ENCODE measurements at places on chromosomes 7 and 10.

- peak; percentile 11 for DNase-seq
These were observed 24.1 kb downstream of the PDSS1 start for GRCh38 chr10:26721561-26721960.

- no peak for DNase-seq
These were observed 42.4 kb downstream of the P4HA1 start for GRCh38 chr10:73054286-73054685.

GRCh38 chr10:17074541-17074847 lies 55.1 kb downstream of the CUBN start:
- no peak for DNase-seq

DNA sequence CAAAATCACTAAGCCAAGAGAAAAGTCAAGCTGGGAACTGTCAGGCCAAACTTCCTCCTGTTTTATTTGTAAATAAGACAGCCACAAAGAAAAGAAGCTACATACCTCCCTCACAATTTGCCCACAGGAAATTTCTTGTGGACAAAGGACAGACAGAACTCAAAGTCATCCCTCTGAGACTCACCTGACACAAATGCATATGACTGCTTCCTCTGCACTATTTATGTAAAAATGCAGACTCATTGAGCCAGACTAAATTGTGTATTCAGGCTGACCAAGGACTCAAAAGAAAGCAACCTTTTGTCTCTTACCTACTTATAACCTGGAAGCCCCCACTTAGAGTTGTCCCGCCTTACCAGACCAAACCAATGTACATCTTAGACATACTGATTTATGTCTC lies 11.8 kb downstream of the TOMM7 start:
- DNase-seq, result no peak

- no peak for DNase-seq
These were observed 17.9 kb downstream of the PRKCQ start for GRCh38 chr10:6562221-6562620.

DNA sequence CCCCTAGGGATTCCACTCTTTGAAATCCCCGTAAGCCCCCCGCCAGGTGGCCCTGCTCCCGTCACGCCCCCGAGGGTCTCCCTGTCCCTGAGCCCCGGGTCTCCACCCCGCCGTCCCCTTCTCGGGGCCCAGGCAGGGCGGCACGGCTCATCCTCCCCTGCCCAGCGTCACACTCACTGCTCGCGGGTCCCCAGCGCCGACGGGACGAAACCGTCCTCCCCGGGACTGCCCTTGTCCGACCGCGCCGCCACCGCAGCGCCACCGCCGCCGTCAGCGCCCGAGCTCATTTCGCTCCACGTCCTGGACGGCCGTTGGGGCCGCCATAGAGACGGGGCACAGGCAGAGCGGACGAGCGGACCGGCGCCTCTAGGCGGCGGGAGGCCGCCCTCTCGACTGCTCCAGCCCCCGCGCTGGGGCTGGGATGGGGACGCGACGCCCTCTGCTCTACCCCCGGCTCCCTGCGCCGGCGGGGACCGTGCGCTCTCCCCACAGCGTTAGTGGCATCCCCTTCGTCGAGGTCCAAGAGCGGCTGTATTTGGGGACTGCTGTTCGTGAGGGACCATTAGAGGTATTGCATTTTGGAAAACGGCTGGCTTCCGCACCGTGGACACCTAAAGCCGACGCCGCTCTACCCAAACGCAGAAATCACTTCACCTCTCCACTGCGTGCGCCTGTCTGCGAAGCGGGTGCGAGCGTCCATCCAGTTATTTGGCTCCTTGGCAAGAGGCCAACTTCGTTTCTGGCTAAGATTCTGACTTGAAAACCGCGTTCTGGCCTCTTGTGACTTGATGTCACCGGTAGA lies at the start of gene EEF1AKMT2:
Gene EEF1AKMT2, minus strand, starts transcription at position 341 of the 802 bp plus-strand sequence. Its CDS starts 54 bp downstream, at position 287.
- peak; percentile 75 for DNase-seq

DNA sequence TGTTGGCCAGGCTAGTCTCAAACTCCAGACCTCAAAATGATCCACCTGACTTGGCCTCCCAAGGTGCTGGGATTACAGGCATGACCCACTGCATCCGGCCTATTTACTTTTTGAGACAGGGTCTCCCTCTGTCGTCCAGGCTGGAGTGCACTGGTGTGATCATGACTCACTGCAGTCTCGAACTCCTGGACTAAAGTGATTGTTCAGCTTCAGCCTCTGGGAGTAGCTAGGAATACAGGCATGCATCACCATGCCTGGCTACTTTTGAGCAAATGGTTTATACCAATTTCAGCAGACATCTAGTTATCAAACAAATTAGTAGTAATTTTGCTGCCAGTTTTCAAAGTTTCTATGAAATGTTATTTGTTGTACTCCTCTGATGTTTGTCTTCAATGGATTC lies 2.2 kb upstream of the WAC start:
- no peak for DNase-seq

DNA sequence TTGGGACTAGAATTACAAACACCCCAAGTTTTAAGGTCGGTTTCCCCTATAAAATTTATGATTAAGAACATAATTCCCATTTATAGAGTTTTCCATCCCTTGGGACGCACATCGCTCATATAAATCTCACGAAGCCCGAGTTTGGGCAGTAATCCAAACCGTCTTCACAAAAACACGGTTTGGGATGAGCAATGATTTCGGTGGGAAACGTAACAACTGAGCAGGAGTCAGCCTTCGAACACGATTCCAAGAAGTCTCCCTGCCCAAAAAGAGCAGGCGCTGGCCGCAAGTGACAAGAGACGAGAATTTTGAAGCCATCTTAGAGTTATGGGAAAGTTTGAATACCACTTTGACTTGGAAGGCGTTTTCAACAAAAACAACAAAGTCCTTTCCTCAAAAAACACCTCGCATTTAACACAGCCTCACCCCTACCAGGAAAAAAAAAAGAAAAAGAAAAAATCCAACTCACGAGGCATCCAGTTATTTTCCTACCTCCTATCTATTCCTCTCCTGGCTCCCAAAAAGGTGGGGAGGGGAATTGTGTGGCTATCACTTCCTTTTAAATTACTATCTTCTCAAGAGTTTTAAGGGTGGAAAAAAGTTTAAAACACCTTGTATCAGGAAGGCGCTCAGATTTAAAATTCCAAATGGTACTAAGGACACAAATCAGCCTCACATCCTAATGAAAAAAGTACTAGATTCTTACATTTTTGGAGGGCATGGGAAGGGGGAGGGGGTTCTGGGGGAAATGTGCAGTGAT lies 1.6 kb downstream of the SEPHS1 start:
- DNase-seq, result no peak

DNA sequence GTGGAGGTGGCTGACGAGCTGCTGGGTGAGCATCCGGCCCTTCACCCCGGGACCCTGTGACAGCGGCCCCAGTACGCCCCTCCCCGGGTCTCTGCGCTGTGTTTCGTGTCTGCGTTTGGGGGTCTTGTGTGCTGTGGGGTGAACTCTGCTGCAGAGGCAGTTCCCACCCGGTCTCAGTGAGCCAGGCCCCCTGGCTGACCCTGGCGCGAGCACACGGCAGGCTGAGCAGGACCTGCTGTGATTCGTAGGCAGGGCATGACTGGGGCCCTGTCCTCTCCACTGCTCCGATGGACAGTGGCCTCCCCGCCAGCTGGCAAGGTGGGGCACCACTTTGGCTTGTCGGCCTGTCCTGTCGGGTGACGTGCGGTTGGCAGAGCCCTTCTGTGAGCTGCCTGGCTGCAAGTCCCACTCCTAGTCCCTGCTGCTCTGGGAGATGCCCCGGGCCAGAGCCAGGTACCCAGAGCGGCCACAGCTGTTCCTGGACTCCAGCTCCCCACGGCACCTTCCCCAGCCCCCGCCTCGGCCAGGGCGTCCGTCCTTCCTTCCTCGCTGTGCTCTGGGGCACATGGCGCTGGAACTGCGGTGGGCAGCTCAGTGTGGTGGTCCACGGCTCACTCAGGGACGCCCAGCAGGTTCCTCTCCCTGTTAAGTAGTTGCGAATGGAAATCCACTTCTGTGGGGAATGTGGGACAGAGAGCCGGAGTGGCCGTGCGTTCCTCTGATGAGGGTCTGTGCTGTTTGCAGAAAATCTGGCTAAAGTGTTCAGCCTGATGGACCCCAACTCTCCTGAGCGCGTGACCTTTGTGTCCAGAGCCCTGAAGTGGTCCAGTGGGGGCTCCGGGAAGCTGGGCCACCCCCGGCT lies 10.5 kb downstream of the GET4 start:
- no peak for DNase-seq

DNA sequence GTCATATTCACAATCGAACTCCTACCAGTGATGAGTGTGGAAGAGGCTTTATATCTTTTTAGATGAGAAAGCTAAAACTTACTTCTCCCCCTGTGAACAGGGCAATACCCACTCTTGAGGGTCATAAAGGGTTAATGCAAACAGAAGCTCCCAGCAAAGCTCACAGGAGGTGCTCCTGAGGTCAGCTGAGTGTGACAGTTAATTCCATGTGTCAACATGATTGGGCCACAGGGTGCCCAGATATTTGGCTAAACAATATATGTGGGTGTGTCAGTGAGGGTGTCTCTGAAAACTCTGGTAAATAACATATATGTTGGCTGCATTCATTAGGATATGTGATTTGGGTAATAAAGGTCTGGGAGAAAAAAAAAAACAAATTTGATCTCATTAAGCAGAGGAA lies 86.0 kb downstream of the HIP1 start:
- no peak for DNase-seq

DNA sequence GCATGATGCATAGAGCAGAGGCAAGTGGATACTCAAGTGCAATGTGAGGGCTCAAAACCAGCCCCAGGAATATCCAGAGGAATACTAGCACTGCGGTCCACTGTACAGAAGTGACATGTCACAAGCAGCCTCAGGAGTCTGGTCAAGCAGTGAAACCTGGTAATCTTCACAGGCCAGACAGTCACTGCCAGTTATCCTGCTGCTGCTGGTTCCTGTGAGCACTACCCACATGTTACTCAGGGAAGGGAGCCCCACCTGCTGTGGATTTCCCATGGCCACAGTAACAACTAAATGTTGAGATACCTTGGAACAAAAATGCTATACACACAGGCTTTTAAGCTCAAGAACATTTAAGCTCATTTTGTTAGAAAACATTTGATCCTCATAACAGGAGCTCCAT lies 103.0 kb downstream of the RNF133 start:
- DNase-seq, result no peak

DNA sequence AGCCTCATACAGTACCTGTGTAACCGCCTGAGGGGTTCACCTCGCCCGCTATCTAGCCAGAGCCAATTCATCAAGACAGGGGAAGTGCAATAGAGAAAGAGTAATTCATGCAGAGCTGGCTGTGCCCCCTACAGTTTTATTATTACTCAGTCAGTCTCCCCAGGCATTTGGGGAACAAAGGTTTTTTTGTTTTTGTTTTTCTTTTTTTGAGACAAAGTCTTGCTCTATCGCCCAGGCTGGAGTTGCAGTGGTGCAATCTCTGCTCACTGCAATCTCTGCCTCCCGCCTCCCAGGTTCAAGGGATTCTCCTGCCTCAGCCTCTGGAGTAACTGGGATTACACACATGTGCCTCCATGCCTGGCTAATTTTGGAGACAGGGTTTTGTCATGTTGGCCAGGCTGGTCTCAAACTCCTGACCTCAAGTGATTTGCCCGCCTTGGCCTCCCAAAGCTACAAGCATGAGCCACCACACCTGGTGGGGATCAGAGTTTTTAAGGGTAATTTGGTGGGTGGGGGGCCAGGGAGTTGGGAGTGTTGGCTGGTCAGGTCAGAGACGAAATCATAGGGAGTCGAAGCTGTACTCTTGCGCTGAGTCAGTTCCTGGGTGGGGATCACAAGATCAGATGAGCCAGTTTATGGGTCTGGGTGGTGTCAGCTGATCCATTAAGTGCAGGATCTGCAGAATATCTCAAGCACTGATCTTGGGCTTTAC lies 116.5 kb downstream of the MARCHF5 start:
- DNase-seq, result no peak

- no peak for DNase-seq
These were observed 2.9 kb upstream of the AKR1C8 start for GRCh38 chr10:5187867-5188266.

GRCh38 chr7:47211519-47211973 lies 370.4 kb downstream of the TNS3 start:
- DNase-seq, result no peak

- DNase-seq, result peak; percentile 75
These were observed 89.2 kb downstream of the PAXIP1 start for GRCh38 chr7:154913638-154914307.

- no peak for DNase-seq
These were observed 3.8 kb downstream of the MACC1 start for GRCh38 chr7:20213378-20213777.

GRCh38 chr10:95558593-95559320 lies 2.4 kb downstream of the SORBS1 start:
- DNase-seq, result no peak

DNA sequence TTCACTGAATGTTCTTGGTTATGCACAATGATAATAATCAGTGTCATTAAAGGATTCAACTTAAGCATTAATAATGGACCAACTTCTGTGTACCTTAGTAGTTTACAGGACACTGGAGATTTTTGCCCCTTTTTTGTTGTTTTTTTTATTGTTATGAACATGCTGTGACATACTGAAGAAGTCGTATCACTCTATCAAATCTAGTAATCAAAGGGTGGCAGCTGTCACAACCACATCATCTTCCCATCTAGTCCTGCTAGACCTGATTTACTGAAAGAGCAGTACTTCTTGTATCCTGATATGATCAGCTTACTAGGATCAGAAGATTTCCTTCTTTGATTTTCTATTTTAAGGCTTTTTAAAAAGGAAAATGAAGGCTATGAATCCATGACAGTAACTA lies 504.6 kb upstream of the CELF2 start:
- DNase-seq, result no peak

GRCh38 chr7:19404912-19405329 lies 259.7 kb upstream of the FERD3L start:
- DNase-seq, result no peak

DNA sequence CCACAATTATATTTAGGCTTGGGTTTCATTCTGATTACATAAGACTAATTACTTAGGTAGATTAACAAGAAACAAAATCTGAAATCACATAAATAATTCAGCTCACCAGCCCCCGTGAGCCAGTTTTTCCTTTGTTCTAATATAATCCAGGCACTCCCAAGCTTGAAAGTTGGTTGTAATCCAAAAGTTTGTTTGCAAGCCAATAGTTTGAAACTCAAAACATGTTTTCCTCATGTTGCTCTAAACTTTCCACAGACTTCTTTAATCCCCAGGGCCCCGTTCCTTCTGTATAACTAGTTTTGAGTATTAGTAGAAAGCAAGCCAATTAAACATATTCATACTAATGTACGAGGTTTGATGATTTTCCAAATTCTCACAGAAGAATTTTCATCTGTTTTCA lies 56.1 kb downstream of the SP8 start:
- DNase-seq, result no peak

GRCh38 chr7:4845740-4846142 lies 16.1 kb downstream of the PAPOLB start:
- no peak for DNase-seq

DNA sequence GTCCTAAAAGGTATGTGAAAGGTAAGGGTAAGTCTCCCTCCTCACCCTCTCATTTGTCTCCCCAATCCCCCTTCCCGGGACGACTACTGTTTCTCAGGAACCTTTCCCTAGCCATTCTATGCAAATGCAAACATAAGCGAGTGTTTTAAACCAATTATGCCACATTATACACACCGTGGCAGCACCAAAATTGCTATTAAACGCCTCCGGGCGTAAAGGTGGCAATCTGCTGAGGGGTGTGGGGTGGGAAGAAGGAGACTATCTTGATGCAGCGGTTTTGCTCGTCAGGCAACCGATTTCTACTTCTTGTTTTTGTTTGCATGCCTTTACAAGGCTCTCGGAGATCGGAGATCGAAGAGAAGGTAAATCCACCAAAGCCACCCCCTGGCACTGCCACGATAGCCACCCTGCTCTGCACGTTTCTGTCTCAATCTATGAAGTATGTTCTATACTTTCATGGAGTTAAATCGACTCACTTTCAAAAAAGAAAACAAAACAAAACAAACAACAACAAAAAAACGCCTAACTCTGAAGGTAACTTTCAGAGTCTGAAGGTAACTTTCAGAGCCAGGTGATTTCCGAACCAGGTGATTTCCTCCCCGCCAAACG lies 46.0 kb upstream of the CDK1 start:
- DNase-seq, result no peak

Data from activated T-helper 1 cell treated with anti-CD3 and anti-CD28 coated beads, Interleukin-2, amount 50 U/mL, for 16 hours (primary cell).